ENCODE measurements at places on chromosomes 12 and 14.

DNA sequence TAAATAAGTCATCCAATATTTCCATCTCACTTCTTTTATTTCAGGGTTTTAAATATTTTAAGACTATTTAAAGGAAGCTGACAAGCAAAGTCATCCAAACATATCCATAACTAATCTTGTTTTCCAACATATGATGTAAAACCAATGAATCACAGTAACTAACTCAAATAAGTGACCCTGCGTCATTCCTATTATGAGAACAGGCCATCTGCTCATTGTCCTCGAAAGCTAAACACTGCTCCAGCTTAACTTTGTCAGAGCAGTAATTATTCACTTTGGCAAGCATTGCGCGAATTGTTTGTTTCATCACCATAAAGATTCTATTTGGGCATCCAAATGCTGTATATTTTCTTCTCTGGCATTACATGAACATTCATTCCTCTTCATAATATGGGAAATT, 99.1 kb downstream of the CAPZA3 start:
- DNase-seq, result no peak

GRCh38 chr14:95707327-95707726, 6.6 kb downstream of the TCL1A start:
- DNase-seq, result no peak

GRCh38 chr14:21070610-21071224, 613 bp downstream of the ARHGEF40 start:
- DNase-seq, result peak; percentile 4

GRCh38 chr12:13505636-13506035, 309.1 kb downstream of the EMP1 start:
- DNase-seq, result no peak

GRCh38 chr14:68147303-68147702, 327.7 kb downstream of the RAD51B start:
- DNase-seq, result no peak

- no peak for DNase-seq
These were observed 124.6 kb upstream of the E2F7 start for GRCh38 chr12:77189901-77190416.

GRCh38 chr12:21912318-21912717, 28.9 kb downstream of the ABCC9 start:
- DNase-seq, result no peak

DNA sequence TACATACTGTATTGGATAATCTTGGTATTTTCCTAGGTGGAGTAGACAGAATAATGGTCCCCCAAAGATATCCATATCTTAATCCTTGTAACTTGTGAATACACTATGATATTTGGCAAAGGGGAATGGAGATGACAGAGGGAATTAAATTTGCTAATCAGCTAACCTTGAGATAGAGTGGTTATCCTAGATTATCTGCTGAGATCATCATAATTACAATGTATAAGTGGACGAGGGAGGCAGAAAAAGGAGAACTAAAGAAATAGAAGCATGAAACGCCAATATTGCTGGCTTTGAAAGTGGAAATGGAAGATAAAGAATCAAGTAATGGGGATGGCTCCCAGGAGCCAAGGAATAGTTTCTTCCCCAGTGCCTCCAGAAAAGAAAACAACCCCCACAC, 398.7 kb downstream of the NOVA1 start:
- DNase-seq, result no peak

DNA sequence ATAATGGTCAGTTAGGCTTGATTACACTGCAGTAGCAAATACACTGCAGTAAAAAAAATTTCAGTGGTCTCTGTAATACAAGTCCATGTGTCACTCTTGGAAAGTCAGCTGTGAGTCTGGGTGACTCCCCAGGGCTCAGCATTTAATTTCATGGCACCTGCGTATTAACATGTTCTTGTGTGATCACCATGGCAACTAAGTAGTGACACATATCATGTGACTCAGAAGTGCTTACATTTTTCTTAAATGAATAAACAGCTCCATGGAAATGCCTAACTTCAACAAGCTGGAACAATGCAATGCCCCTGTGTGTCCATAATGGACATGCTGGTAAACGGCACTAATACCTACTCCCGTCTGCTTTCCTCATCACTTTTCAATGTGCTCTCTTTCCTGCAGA, 88.5 kb upstream of the ANO4 start:
- no peak for DNase-seq

DNA sequence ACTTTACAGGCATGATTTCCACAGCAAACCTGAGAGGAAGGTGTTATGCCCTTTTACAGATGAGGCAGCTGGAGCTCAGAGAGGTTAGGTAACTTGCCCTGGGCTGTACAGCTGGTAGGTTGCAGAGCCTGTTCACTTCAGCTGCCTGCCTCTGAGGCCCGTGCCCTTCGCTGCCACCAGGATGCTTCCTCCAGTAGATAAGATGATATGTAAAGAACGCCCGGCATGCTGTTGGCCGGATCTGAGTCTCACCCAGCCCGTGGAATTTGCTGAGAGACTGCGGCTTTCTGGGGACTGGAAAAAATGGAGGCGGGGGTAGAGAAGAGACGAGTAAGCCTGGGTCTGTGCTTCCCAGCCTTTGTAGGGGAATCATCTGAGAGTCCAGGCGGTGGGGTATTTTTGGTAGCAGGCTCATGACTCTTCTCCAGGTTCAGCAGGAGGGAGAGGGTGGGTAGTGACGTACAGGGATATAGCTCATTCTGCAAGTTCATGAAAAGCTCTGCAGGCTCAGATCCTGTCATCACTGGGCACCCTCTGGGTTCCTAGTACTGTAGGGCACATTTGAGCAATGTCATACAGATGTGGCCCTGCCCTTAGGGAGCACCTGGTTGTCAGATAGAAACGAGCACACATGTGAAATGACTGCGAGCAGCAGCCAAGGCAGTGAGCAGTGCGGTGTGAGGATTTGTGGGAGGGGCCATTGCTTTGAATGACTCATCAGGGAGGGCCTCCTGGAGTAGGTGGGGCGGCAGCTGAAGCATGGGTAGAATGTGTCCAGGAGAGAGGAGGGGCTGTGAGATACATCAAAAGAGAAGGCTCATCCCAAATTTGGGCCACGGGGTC, 159.4 kb downstream of the TSPAN9 start:
- DNase-seq, result no peak

GRCh38 chr14:22210906-22211305, 378.1 kb downstream of the DAD1 start:
- no peak for DNase-seq
